A549 treated with CORT108297 at 1 μM for 4 hours (cell line): ENCODE measurements at places on chromosomes 5 and 9. TPM values are rescaled to one million over a fixed set of nuclear protein-coding genes. Genes with fewer than 3 reads are reported as not detected.

Gene URM1
- 65.5 to 89.4 TPM (median 85.3 TPM) in 5 replicates for total RNA-seq

Gene IL17B
- total RNA-seq, result 0.18 TPM in 1 of 5 replicates, not detected in the others

Gene SPINK6
- 0.21 to 0.65 TPM (median 0.29 TPM) in 4 of 5 replicates, not detected in the other for total RNA-seq

Gene ZNF883
- total RNA-seq, result 0.70 to 0.91 TPM (median 0.75 TPM) in 5 replicates
